Right ventricle myocardium inferior (tissue), 1 donor: ENCODE measurements at places on chromosomes 5 and 9. TPM values are rescaled to one million over a fixed set of nuclear protein-coding genes. Genes with fewer than 3 reads are reported as not detected.

- DNase-seq: peak; percentile 62
These were observed 46.2 kb downstream of the TENT4A start for GRCh38 chr5:6759401-6759800.

GRCh38 chr5:168681556-168682183, 102.5 kb upstream of the PANK3 start:
- no peak for DNase-seq

DNA sequence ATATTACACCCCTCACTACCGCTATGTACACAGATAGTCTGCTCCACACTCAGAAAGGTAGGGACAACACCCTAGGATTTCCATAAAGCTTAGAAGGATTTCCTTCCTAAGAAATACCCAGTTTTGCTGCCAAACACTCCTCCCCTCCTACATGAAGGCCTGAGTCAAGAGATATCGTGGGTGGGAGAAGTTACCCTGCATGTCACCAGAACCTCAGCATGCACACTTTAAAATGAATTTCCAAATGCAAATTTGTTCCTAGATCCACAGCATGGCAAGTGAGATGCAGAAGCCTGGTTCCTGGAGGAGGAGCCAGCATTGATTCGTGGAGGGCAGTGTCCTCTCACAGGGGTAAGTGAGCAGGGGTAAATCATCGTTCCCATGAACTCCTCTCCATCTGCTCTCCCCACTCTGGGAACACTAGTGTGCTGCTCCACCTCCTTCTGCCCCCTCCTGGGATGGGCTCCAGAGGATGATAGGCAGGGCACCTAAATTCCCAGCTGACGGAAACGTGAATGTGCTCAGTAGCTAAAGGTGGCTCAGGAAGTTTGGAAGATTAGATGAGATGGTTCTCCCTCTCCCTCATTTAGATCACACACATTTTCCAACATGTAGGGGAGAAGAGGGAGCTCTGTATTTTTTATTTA, 76.7 kb downstream of the PDE4D start:
- DNase-seq: no peak

DNA sequence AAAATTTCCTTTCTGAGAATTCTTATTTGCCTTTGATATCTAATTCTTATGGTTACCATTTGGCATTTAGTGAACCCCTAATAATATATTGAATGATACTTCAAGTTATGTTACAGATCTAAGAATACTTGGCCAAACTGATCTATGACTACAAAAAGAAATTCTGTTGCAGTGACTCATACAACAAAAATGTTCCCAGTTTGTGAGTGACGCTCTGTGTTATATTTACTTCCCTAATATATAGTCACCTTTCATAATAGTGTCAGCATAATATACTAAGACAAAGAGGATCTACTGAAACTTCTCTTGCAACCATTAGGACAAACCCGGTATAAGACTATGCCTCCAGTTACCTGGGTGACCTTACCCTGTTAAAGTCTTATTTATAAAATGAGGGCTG, 216.9 kb upstream of the TLX3 start:
- DNase-seq: no peak

GRCh38 chr9:20561531-20561930, 60.8 kb downstream of the MLLT3 start:
- DNase-seq: no peak

- DNase-seq: no peak
These were observed 140.8 kb downstream of the FGF1 start for GRCh38 chr5:142544946-142545649.

GRCh38 chr5:139431706-139432105, 7.6 kb downstream of the DNAJC18 start:
- DNase-seq: no peak

DNA sequence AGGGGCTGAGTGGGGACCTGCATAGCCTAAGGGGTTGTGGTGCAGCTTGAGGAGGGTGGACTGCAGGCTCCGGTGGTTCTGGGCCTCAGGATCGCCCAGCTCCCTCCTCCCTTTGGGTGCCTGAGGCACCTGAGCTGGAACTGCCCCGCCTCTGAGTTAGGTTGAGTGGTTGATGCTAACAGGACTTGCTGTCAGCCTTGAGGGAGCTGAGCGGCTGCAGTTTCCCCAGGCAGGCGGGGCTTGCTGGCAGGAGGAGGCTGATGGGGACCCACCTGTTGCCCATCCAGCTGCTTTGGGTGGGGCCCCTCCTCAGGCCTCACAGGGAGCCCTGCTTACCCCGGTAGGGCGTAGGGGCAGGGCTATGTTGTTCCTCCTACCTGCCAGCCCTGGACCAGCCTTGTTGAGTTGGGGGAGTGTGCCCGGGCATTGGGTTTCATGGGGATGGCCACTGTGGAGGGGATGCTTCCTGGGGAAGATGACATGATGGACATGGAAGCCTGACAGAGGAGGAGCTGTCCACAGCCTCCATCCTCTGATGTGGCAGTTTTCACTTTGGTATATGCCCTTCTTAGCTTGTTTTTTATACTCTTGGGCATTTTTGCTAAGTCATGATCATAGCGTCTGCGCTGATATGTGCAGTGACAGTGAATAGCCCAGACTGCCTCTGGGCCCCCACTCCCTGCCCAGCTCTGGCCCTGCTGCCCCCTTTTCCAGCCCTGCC, 14.3 kb downstream of the WNK2 start:
- no peak for DNase-seq

DNA sequence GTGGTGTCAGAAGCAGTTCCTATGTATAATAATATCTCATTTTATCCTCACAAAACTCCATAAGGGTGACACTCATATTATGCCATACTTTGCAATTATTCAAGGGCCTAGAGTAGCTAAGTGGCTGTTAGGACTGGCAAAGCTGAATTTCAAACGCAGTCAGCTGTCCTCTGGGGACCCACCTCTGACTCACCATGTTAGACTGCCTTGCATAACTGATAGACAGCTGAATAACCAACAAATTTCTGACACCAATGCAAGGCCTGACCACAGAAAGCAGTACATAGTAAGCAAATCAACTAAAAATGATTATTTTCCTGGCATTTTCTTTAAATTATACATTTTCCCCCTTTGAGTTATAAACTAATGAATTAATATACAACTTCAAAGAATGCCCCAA, 251.6 kb upstream of the PTGER4 start:
- DNase-seq: no peak

- DNase-seq: no peak
These were observed 341.0 kb downstream of the EBF1 start for GRCh38 chr5:158758675-158759074.

GRCh38 chr5:16612007-16612406, 4.8 kb downstream of the RETREG1 start:
- no peak for DNase-seq

- no peak for DNase-seq
These were observed 105.0 kb upstream of the PPP1R26 start for GRCh38 chr9:135374591-135374990.

- no peak for DNase-seq
These were observed 116.1 kb downstream of the NRG2 start for GRCh38 chr5:139926797-139927503.

DNA sequence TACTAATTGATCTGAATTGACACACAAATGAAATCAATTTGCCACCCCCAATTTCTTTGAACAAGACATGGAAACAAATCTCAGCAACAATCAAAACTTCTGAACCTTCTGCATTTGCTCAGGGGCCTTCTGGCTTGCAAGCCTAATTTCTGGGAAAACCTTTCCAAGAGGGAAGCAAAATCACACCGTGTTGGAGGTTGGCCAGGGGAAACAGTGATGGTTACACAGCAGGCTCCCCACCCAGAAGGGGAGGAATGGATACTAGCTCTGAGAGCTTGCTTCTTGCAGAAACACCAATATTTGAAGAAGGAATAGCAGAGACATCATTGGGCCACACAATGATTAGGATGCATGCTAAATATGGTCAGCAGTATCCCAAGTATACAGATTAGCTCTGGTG, 488.6 kb upstream of the TRPC7 start:
- DNase-seq: no peak

DNA sequence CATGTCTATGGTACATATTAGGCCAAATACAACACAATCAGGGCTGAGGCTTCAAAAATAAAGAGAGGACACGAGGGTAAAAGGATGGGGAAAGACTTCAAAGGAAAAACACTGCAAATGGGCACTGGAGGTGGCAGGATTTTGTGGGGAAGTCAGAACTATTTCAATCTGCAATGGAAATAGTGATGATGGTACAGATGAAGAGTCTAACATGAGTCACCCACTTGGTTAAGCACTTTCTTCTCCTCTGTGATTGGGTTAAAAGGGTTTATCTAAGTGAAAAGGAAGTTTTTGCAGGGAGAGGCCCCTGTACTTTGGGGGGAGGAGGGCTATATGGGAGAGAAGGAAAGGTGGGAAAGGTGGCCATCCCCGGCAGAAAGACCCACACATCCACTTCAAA, 4.5 kb upstream of the SH3GL2 start:
- no peak for DNase-seq

DNA sequence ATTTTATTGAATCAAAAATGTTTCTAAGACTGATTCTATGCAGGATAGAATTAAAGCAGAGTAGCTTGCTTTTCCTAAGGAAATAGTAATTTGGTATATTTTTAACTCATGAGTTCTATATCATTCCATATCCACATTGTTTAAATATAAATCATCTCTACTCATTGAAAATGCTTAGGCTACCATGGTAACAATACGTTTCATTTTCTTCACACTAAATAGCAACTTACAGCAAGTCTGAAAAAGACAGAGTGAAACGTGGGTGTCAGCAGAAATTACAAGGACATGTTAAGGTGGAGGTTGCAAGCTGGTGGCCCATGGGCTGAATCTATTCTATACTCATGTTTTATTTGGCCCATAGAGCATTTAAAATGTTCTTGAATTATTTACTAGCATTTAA, 487.9 kb downstream of the ARHGEF28 start:
- DNase-seq: no peak

DNA sequence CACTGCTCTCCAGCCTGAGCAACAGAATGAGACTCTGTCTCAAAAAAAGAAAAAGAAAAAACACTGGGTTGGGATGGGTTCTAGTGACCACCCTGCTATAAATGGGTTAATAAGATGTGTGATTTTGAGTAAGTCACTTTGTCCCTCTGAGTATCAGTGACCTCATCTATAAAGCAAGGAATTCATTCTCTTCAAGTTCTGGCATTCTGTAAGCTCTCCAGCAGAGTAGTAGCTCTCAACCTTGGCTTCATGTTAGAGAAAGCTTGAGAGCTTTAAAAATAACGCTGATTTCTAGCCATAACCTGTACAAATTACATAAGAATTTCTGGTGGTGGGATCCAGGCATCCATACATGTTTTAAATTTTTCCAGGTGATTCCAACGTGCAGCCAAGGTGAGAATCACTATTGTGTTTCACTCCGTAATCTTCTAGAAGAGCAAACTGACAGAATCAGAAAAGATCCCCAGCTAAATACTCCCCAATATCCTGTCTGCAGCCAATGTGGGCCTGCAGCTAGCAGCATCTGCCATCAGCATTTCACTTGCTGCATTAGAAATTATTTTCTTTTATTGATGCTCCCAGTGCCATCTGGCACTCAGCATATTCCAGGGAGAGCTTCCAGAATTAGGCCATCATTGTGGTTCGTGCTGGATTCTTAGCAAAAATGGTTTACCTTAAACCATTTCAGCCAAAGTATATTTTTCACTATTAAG, 109.4 kb downstream of the FEM1C start:
- no peak for DNase-seq

GRCh38 chr5:145226726-145227125, 608.4 kb downstream of the PRELID2 start:
- no peak for DNase-seq

DNA sequence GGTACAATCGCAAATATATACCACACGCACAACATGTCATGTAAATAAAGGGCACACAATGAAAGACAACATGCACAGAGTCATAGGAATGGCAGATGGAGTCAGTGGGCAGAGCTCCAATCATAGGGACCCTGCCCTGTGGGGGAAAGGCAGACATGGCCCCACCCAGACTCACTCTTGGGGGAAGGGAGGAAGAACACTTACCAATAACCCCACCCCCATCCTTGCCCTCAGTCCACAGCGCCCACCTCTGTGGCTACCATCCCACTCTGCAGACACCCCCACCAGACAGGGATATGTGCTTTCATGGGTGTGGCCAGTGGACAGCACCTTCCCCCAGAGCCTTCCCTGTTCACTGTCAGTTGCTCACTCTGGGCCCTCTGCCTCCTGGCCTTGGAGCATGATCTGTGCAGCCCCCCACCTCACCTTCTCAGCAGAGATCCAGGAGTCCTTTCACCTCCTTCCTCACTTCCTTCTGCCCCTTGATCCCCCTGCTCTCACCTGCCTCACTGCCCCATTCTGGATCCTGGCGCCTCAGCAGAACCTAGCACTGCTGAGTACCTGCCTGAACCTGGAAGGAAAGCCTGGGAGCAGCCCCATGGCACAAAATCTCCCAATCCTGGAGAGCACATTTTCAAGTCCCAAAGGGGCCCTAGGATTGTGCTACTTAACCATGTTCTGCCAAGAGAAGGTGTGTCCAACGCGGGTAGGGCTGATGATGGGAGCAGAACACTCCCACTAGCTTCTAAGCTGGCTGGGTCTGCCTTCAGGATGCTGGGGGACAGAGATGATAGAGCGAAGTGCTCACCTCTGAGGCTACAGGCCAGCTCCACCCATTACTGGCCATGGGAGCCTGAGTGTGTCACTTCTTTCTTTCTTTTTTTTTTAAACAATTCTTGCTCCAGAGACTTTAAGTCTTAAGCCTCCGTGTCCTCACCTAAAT, 1.5 kb upstream of the PHF19 start:
- DNase-seq: no peak

DNA sequence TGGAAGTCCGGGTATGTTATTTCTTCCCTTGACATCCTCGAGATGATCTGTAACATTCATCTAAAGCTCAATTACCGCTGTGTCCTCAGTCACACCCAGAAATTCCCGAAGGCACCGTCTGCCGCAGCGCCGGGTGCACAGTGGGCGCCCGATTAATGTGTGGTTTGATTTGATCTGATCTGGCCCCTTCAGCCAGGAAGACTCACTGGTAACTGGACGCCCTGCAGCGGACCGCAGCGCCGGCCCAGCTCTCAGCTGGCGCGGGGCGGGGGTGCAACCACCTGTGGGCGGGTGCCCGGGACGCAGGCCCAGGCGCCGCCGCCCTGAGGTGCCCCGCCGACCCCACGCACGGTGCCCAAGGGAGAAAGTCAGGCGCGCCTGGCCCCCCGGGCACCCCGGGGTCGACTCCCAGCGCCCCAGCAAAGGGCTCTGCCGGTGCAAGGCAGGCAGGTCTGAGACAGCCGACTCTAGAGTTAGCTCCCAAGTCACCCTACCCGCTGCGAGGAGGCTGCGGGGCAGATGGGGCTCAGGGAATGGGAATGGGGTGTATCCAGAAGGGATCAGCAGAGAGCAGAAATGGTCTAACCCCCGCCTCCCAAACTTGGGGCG, 1.7 kb downstream of the EPB41L4B start:
- DNase-seq: peak; percentile 15

KIAA1958 gene
- 5.0 TPM for total RNA-seq

EMB gene
- 15.4 TPM for total RNA-seq

NMUR2 gene
- 0.14 TPM for total RNA-seq

ENHO gene
- total RNA-seq: 0.51 TPM

DMRT3 gene
- total RNA-seq: not detected

SIMC1 gene
- 4.1 TPM for total RNA-seq

ADAMTS13 gene
- 3.6 TPM for total RNA-seq

SLC25A2 gene
- not detected for total RNA-seq

TRPM3 gene
- not detected for total RNA-seq
